ENCODE measurements at places on chromosomes 5 and 9.

- no peak for DNase-seq
Measured at GRCh38 chr9:3976865-3977613, 322.8 kb downstream of the GLIS3 start.

GRCh38 chr9:215631-216155, 1.0 kb downstream of the DOCK8 start:
- no peak for DNase-seq

- no peak for DNase-seq
Measured at GRCh38 chr5:149154650-149155049, 13.4 kb downstream of the ABLIM3 start.

DNA sequence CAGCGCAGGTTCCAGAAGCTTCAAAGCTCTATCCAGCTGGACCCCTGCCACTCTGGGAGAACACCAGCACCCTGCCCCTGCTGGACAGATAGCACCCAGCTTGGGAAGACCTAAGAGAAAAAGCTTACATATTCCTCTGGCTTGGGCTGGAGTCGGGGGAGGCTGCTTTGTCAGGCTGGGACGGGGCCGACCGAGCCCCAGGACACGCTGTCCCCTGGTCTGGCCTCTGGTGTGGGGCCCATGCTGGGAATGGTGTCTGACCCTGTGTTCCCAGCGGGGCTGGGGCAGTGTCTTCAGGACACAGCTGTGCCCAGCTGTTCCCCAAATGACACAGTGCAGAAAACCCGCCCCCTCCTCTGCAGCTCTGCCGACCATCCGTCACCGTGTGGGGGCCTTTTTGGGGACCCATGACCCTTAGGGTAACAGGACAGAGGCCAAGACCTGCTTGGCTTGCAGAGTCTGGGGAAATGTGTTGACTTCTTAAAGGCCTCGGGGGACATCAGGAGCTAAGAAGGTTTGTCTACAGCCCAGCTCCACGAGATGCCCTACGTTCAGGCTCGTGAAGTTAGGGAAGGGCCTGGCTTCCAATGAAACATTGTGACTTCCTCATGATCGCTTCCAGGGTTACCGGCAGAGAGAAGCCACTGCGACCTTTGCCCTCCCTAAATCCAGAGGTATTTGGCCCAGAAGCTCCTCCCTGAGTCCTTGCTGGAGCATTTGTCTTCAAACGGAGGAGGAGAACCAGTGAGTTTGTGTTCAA, 20.4 kb upstream of the SLC2A6 start:
- DNase-seq = no peak

All from neuronal stem cell (in vitro differentiated cells).